Stimulated activated memory B cell treated with anti-CD40 and anti-IgM and Interleukin-4, amounts not matched to agents 10 μg/mL and 1 μg/mL and 100 μg/mL, for 72 hours (primary cell): ENCODE measurements at places on chromosomes 2 and 18.
A peak's percentile ranks its signal among the peaks of the same experiment; 100 is the strongest.

DNA sequence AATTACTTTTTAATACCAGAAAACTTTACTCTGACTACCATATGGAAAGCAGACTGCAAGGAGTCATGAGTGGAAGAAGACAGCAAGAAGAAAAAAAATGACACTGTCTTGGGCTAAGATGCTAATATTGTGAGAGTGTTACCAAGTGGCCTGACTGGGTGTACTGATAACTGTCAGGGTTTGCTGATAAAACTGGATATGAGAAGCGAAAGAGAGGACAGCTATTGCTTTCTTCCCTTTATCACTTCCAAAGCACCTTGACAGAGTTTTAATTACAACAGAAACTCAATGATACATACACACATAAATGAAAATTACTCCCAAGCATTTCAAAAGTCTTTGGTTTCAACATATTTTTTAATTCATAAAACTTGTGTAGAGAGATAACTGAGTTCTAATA is 368.5 kb downstream of the ZEB2 start:
- ATAC-seq: no peak

- ATAC-seq: no peak
These were observed 95.8 kb downstream of the SPP2 start for GRCh38 chr2:234146087-234146826.

DNA sequence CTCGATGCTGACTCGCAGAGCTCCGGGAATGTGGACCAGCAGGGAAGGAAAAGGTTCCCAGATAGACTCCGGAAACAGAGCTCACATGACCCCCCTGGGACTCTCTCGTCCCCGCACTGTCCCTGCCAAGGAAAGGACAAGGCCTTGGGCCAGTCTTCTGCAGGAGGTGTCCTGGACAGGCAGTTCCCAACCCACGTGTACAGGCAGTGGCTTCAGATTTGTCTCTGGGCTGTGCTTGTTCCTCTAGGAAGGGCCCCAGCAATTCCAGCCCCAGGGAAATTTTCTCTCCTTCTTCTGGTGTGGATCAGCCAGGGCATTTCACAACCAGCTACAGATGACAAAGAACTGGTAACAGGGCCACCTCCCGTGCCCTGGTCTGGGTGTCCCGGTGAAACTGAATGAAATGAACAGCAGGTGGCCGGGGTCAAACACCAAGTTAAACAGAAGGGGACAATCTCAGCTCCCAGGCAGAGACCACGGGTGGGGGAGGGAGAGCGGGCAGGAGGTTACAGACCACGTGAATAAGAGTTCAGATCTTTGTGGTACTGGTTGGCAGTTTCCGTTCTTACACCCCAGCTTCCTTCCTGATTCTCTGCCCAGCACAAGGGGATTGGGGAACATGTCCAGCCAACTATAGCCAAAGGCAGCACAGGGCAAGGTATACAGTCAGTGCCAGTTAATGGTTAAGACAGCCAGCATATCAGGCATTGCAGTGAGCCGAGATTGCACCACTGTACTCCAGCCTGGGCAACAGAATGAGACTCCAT is 52.2 kb upstream of the CAB39 start:
- peak; percentile 40 for ATAC-seq

DNA sequence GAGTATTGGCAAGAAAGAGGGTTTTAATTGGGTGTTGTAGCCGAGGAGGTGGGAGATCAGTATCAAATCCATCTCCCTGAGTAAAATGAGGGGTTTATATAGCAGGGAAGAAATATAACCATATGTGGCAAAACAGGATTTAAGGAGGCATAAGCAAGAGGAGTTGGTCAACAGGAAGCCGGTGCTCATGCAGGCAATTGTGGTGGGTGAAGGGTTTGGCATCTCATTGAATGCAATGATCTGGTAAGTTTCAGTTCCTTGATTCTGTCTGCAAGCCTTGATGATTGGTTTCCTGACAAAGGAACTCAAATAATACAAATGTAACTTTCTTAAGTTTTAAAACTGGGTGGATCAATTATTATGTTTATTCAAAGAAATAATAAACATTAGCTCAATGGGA is 564.4 kb upstream of the LINC00305 start:
- peak; percentile 91 for ATAC-seq

GRCh38 chr18:57959278-57959677 is 84.7 kb upstream of the NEDD4L start:
- ATAC-seq: peak; percentile 89
